ENCODE measurements at places on chromosomes 6 and 20.

DNA sequence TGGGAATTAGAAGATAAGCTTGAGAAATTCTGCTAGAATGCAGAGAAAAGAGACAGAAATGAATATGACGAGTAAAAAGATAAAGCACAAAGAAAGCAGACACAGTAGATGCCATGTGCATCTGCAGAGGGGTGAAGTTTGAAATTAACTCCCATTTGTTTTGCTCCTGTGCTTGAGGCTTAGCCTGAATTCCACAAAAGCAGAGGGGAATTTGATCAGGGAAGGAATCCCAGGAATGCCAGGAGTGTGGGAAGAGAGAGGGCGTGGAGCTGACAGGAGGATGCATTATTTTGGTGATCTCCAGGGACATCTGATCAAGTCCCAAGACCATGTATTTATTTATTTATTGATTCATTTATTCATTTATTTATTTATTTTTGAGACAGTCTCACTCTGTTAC lies 55.6 kb downstream of the SLC22A1 start:
- DNase-seq = no peak

GRCh38 chr6:15690510-15690909 lies 27.7 kb upstream of the DTNBP1 start:
- DNase-seq = no peak

DNA sequence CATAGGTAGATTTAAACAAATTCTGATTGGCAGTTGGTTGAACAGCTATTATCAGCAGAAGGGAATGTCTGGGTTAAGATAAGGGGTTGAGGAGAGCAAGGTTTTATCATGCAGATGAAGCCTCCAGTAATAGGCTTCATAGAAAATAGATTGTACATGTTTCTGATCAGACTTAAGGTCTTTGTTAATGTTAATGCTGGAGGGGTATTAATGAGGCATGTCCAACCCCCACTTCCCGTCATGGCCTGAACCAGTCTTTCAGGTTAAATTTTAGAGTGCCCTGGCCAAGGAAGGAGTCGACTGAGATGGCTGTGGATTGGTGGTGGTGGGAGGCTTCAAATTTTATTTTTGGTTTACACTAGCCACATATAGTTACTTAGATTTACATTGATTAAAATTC lies 3.4 kb downstream of the CLPSL1 start:
- DNase-seq = no peak

- DNase-seq = no peak
These were observed 41.7 kb downstream of the PLAGL1 start for GRCh38 chr6:143966312-143966711.

- DNase-seq = no peak
These were observed 480.9 kb upstream of the CHD6 start for GRCh38 chr20:42099101-42099500.

GRCh38 chr6:136035378-136036070 lies 184.0 kb downstream of the PDE7B start:
- no peak for DNase-seq
